ENCODE measurements at places on chromosomes 3 and 15.

GRCh38 chr3:127479449-127479848 is 111.1 kb downstream of the TPRA1 start:
- no peak for DNase-seq

- no peak for DNase-seq
These were observed 30.0 kb downstream of the TARS3 start for GRCh38 chr15:101694261-101694660.

GRCh38 chr3:50327129-50327528 is 894 bp downstream of the TUSC2 start:
- no peak for DNase-seq

DNA sequence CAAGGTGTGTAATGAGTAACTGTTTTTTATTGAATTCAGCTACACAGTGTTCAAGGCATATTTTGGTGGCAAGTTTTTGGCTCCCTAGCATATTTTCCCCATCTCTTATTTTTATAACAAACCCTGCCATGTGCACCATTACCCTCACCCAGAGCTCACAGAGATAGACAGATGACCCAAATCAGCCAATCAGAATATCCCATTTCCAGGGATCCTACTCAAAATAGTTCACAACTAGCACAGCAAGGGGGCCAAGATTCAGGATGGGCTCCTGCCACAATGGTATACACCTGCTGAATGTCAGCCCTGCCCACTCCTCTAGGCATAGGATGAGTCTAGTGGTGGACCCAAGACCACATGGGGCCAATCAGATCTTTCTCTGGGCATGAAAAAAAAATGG is 78.8 kb upstream of the SETMAR start:
- no peak for DNase-seq

DNA sequence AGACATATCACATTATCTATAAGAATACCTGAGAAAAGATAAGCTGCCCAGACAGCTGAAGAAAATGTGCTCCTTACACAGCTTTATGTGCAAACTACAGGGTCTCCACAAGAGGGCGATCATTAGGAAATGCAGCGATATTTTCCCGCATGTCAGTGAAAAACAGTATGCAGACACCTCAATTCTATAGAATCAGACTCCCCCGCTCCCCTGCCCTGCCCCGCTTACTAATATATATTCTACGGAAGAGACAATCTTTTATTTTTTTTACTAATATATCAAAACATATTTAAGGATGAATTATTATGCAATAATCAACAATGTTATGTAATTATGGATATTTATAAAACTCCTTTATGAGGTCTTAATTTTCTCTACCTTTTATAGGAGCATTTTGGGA is 681.3 kb downstream of the ROBO1 start:
- no peak for DNase-seq

DNA sequence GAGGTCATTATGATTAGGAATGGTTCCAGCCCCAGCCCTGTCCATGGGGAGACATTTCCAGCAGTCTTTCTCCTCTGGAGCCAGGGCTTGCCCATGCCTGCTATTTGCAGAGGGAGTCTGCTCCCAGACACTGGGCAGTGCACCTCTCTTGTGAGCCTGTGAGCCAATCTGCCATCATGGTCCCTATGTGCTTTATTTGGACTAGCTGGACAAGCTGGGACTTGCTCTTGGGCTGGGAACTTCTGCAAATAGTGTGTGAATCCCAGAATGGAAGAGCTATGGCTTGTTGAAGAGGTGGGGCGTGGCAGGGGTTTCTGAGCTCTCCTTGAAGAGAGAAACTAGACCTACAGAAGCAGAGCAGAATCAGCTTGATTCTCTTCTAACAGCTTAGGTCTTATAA is 53.7 kb upstream of the KY start:
- DNase-seq, result no peak

- no peak for DNase-seq
These were observed 919 bp downstream of the IDH2 start for GRCh38 chr15:90101130-90101968.

GRCh38 chr3:119194237-119195150 is 21.1 kb downstream of the UPK1B start:
- DNase-seq, result no peak

- DNase-seq, result no peak
These were observed 328.3 kb downstream of the THSD4 start for GRCh38 chr15:71443538-71443937.

GRCh38 chr15:38308797-38309196 is 56.2 kb downstream of the SPRED1 start:
- DNase-seq, result no peak

- DNase-seq, result no peak
These were observed 419.2 kb downstream of the OCA2 start for GRCh38 chr15:27679731-27680471.

DNA sequence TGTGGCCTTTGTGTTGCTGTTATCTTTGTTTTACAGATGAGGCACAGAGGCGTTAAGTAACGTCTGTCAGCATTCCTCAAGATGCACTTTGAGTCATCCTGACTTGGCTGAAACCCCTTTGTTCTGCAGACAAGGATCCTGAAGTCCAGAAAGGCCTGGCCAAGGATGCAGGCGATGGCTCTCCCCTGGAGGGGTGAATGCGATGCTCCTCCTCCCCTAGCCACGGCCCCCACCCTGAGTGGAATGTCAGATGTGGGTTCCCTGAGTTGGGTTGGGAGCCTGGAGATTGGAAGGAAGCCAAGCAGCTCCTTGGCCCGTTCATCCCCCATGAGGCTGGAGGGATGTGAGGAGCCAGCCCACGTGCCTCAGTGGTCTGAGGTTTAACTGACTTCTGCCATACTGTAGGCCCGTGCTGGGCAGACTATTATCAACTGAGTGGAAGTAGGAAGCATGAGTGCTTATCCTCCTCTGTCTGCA is 43.3 kb downstream of the POMGNT2 start:
- no peak for DNase-seq

DNA sequence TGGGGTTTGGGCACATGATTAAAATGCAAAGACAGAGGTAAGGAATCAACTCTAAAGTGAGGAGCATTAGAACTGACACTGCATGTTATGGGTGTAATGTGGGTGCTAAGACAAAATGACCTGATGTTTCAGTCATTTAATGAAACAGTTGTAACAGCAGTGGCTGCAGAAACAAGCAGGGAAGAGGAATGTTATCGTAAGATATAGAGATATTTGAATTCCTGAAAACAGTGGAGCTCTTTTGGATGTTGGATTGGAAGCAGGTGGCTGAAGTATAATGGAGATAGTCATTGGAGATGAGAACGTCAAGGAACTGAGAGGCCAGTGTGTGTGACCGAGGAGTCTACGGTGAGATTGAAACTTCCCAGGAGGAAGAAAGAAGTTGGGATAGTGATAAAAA is 1065.2 kb downstream of the ZPLD1 start:
- DNase-seq, result no peak

DNA sequence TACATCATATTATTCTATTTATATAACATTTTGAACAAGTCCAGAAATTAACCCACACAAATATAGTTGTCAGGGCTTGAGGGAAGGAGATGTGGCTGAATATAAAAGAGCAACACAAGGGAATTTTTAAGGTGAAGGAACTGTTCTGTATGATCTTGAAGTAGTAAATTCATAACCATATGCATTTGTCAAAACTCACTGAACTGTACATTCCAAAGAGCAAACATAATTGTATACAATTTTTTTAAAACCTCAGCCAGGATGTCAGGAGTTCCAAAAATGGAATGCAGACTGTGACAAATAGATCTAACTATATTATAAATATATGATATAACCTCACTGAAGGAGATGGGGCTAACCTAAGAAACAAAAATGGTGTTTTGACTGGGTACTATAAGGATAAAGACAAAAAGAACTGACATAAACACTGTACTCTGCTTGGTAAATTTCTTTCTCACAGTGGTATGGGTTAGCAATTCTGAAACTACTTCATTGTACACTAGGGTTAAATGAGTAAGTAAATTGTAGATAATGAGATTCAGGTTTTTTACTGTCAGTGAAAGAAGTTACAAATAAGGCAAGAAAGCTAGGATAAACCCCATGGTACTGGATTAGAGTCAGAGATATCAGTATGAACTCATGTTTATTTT is 14.4 kb downstream of the GOLGB1 start:
- no peak for DNase-seq

GRCh38 chr15:89332446-89332845 is 2.2 kb downstream of the POLG start:
- DNase-seq, result no peak

DNA sequence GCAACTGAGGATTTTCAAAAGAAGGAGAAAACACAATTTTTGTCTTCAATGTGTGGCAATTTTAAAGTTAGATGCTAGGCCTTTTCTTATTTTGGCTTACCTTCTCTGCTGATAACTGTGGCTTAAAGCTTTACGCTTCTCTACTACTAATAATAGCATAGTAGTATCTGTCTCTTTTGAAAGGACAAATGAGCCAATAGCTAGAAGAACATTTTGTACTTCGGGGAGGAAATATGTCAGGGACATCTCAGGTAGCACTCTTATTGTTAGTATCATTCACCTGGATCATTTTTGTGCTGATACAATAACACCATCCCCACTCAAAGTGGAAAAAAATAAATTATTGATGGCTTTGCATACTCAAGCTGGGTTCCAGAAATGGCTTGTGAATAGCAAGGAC is 586.1 kb upstream of the TBL1XR1 start:
- no peak for DNase-seq

DNA sequence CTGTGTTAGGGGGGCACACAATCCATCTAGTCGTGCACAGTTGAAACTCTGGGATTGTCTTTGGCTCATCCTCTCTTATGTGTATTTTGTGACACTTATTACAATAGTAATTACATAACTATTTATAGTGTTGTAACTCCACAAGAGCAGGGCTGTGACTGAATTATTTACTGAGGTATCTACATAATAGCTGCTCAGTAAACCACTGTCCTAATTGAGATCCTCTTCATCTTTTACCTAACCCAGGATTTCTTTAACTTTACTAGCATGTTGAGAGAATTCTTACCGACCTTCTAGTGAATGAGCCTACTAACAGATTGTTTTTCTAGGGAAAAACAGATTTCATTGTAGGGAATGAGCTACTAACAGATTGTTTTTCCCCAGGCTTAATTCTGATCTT is 11.1 kb downstream of the KLHL18 start:
- DNase-seq, result no peak

DNA sequence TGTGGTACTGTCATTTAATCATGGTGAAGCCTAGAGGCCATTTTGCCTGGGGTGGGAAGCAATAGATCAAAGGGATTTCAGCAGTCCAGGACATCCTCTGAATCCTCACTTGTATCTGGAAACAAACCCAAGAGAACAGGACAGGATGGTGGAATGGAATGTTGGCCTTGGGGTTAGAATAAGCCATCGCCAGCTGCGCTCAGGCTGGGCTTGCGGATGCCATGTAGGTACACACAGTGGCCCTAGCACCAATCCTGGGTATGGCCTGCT is 76.5 kb upstream of the ALDH1A3 start:
- DNase-seq, result no peak

DNA sequence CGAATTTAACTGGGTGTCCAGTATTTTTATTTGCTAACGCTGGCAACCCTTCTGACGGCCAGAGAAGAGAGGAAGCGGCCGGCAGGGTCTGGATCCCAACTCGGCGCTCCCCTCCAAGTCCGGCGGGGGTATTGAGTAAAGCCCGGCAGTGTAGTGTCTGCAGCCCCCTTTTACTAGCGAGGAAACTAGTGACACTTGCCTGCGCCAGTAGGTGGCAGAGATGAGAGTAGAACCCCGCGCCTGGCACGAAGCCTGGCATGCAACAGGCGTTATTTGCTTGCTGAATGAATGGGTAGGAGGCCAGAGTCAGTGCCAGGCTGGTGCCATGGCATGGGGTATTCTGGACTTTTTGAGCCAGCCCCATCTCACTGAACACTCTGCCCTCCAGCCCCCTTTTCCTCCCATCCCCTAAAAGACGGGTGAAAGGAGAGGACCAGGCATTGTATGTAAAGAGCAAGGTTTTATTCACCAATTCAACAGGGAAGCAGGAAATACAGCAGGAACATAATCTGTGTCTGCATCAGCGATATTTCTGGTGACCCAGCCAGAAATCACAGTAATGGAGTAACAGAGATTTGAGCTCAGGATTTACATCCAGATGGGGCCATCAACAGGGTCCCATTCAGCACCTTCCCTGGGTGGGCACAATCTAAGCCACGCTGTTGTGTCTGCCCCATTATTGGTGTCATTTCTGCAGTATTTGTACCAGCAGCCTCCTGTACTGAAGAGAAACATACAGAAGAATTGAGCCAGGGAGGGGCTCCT is 788 bp upstream of the WDR73 start:
- DNase-seq, result peak; percentile 31

DNA sequence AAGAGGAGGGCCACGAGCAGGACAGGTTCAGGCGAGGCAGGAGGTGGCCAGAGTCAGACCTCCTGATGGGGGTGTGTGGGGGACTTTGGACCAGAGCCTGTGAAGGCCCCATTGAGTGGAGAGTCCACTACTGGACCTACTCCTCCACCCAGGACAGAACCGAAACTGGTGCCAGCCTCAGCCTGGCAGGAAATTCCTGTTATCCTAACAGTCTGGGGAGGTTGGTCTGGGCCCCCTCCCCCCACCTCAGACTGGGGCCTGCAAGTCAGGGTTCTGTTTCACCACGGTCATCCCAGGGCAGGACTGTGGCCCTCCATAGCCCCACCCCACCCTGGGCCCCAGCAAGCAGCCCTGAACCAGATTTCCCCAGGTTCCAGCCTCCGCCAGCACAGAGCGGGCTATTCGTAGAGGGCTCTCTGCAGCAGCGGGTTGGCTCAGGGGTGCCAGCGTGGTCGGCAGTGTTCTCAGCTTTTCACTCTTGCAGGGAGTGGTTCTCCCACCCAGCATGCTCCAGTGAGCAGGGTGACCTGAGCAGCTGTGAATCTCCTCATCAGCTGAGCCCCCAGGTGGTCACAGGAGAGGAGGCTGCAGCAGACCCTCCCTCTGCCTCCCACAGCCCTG is 217.3 kb downstream of the TBC1D2B start:
- DNase-seq, result no peak

DNA sequence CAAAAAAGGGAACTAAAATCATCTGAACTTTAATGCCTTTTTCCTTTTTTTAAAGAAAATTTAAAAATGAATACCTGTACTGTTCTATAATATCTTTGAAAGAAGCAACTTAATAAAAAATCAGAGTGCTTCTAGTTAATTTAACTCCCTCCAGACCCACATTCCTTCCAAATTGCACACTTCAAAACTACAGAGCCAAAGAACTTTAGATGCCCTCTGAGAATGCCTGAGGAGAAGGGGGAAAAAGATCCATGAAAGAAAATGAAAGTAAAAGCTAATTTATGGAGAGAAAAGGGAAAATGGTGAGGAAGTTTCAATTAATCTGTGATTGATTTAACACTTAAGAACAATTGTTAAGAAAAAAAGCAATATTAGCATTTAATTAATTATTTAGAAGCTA is 1141.6 kb downstream of the IGSF11 start:
- DNase-seq, result no peak

DNA sequence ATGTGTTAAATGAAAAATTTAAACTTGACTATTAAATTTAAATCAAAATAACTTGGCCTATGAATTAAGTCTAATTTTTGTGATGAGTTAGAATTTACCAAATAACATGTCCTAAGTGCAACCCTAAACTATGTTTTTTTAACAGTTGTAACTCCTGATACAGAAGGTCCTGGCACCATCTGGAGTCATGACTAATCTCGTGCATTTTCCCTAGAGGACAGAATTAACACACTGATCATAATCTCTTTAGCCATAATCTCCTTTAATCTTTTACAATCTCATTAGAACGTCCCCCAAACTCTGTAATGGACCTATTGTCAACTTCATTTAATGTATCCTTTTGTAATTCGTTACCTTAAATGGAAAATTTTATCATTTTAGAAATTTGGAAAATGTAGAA is 100.6 kb downstream of the SUCNR1 start:
- DNase-seq, result no peak

- no peak for DNase-seq
These were observed 257.4 kb downstream of the SV2B start for GRCh38 chr15:91357486-91357885.

GRCh38 chr3:102492300-102492699 is 57.5 kb downstream of the ZPLD1 start:
- DNase-seq, result no peak

Data from esophagus squamous epithelium (tissue), 5 donors.